ENCODE measurements at places on chromosomes 7 and 10.

GRCh38 chr7:157495177-157495553, 158.4 kb downstream of the DNAJB6 start:
- no peak for DNase-seq

GRCh38 chr10:98920360-98920759, 315.3 kb downstream of the HPSE2 start:
- no peak for DNase-seq

- DNase-seq: no peak
Measured at GRCh38 chr7:111388912-111389311, 173.4 kb downstream of the IMMP2L start.

GRCh38 chr7:2309889-2310331, 4.3 kb downstream of the SNX8 start:
- no peak for DNase-seq

DNA sequence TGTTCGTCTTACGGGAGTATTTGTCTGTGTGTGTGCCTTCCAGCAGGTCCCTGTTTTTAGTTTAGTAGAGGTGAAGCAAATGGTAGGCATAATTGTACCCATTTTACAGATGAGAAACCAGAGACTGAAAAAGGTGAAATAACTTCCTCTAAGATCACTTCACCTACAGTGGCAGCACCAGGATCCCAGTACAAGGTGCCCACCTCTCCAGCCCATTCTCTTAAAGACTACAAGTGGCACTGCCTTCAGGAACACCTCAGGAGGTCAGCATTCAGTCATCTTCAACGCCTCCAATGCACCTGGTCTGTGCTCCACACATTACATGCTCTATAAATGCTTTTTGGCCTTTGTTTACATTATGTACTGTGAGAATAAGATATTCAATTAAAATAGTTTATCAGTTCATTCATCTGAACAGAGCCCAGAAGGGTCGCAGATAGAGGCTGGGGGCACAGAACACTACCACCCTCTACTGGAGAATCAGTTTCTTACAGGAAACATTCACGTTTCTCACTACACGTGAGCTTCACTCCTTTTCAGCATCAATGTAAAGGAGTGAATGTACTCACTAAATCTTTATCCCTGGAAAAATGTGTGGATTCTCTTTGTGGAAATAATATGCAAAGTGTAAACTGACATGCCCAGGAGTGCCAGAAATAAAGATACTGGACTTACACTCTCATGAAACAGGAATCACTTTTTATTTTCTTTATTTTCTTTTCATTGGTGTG, 45.5 kb upstream of the ABLIM1 start:
- no peak for DNase-seq

- DNase-seq: no peak
Measured at GRCh38 chr10:92604841-92605240, 11.9 kb downstream of the KIF11 start.

GRCh38 chr7:102450242-102450641, 14.4 kb downstream of the ALKBH4 start:
- DNase-seq: peak; percentile 25

DNA sequence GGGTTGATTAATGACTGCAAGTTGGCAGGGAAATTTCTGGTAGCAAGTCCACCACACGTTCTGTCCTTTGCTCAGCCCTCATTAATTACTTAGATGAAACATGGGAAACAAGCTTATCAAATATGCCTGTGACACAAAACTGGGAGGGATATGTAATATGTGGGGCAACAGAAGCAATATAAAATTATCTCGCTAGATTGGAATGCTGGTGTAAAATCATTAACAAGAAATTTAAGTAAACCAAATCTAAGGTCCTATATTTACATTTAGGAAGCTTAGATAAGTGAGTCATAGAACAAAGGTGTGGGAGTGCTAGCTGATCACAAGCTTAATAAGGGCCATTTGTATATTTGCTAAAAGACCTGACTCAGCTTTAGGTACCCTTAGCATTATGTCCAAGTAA, 23.5 kb downstream of the TRPV5 start:
- DNase-seq: no peak

GRCh38 chr7:37590824-37591223, 92.7 kb upstream of the GPR141 start:
- DNase-seq: no peak

- DNase-seq: no peak
Measured at GRCh38 chr10:113259576-113260226, 293.2 kb upstream of the HABP2 start.

DNA sequence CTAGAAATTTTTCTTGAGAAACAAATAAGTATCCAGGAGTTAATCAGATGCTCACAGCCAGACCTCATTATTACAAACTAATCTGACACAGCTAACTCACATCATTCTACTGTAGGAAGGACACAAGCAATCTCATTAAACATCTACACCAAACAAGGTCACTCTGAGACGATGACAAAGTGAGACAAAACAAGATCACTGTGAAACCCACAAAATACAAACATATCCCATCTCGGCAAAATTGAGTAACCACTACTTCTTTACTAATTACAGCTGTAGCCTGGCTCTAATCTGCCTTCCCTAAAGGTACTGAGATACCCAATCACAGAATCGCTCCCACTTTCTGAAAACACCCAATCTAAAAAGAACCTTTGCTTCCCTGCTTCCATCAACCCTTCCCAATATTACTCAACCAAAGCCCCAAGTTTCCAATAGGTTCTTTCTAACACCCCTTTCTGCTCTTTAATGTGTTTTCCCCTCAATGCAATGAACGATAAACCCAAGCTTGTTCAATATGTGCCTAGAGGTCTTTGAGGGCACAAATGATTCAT, 26.9 kb downstream of the CCDC6 start:
- no peak for DNase-seq

GRCh38 chr10:420154-421121, 269.0 kb downstream of the DIP2C start:
- no peak for DNase-seq

- no peak for DNase-seq
Measured at GRCh38 chr7:44618753-44619152, 12.3 kb downstream of the OGDH start.

- no peak for DNase-seq
Measured at GRCh38 chr7:85065306-85065705, 121.5 kb downstream of the SEMA3D start.

DNA sequence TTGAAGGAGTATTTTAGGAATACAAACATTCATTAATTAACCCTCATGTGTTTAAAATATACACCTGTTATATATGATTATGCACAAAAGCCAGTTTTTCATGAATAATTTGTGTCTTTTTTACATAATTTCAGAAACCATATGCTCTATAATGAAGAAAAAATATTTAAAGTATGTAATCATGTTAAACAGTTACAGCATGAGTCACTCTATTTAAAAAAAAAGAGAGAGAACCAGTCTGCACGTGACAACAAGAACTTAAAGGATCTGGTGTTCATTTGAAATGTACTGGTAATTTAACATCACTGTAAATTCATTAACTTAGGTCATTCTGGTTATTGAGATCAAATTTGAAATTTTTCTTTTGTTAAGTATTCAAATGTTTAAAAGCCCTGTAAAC, 228.5 kb downstream of the CACNB2 start:
- DNase-seq: no peak

GRCh38 chr10:4663162-4663992, 162.6 kb upstream of the AKR1E2 start:
- no peak for DNase-seq

GRCh38 chr7:44639671-44640321, 33.4 kb downstream of the OGDH start:
- DNase-seq: no peak

DNA sequence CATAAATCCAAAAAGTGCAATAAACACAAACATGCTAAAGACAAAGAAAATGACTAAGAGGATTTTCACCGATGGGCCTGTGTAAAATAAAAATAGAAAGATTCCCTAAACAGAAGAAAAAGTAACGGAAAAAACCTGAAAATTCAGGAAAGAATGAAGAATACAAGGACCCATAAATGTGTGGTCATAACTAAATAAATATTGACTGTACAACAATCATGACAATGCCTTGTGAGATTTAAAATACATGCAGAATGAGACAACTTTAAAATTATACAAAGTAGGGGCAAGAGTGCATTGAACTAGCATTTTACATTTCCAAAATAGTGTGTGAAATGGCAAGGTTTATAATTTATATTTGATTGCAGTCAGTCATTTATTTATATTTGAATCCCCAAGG, 409.1 kb upstream of the ANKRD30A start:
- no peak for DNase-seq

- no peak for DNase-seq
Measured at GRCh38 chr7:112649560-112649959, 140.6 kb downstream of the TMEM168 start.

DNA sequence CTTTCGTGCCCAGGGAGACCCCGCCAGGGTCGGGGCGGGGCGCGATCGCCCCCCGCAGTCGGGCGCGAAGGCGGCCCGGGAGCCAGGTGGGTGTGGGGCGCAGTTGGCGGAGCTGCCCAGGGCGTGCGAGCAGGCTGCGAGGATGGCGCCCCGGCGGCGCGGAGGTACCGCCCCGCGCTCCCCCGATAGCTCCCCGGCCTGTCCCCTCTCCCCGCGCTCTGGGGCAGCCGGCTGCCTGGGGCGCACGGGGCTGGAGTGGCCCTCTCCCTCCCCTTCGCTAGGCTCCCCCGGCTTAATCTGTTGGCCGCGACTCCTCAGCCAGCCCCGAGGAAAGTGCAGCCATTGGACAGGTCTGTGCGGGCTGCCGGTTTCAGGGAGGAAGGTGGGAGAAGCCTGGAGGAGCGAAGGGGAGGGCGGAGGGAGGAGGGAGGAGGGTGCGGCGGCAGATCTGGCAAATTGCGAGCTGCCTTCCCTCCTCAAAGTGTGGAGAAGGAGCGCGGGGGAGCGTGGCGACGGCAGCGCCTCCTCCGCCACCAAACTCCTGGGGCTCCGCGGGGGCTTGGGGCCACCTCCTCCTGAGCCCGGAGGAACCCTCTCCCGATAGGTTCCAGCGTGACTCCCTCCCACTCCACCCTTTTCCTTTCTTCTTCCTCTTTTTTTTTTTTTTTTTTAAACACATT, 361 bp upstream of the PLXDC2 start:
- DNase-seq: no peak
